Peyer's patch (tissue), 4 donors: ENCODE measurements at places on chromosomes 1 and 21. TPM values are rescaled to one million over a fixed set of nuclear protein-coding genes. Genes with fewer than 3 reads are reported as not detected.

- no peak overlapping the region for H3K4me3 ChIP-seq
- no peaks in the 10 kb centered on the region for H3K36me3 ChIP-seq
- DNase-seq = no peak
Measured at GRCh38 chr1:209534496-209535250, 48.8 kb upstream of the CAMK1G start.

DNA sequence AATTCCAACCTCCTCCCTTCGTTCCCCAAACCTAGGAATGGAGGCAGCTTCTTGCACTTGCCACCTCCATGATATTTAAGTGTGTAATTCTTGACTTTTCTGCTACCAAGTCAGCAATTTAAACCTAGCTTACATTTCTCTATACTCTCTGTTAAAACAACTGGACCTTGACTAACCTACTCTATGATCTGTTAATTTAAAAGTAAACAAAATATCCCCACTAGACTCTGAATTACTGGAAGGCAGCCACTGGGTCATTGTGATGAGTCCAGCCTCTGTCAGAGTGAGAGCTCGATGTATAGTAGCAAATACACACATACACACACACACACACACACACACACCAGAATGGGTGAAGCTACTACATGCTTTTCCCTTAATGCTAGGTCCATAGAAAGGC lies 40.0 kb upstream of the DHCR24 start:
- DNase-seq = no peak
- H3K4me1 ChIP-seq = no peaks in the 10 kb centered on the region
- H3K27ac ChIP-seq = no peak overlapping the region

- no peak for DNase-seq
- H3K27ac ChIP-seq = no peak overlapping the region
- H3K36me3 ChIP-seq = no peaks in the 10 kb centered on the region
- H3K4me3 ChIP-seq = no peak overlapping the region
- H3K4me1 ChIP-seq = no peaks in the 10 kb centered on the region
Measured at GRCh38 chr21:36567216-36567885, 87.4 kb upstream of the CLDN14 start.

DNA sequence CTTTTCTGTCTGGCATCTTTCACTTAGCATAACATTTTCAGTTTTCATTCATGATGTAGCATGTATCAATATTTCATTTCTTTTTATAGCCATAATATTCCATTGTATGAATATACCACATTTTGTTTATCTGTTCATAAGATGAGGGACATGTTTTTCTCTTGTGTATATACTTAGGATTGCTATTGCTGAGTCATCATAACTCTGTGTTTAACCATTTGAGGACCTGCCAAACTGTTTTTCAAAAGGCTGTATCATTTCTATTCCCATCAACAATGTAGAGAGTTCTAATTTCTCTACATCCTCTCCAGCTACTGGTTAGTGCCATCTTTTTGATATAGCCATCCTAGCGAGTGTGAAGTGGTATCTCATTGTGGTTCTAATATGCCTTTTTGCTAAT lies 26.2 kb downstream of the MPZL1 start:
- no peak overlapping the region for H3K27ac ChIP-seq
- no peaks in the 10 kb centered on the region for H3K27me3 ChIP-seq
- no peak for DNase-seq
- H3K4me3 ChIP-seq = no peak overlapping the region

DNA sequence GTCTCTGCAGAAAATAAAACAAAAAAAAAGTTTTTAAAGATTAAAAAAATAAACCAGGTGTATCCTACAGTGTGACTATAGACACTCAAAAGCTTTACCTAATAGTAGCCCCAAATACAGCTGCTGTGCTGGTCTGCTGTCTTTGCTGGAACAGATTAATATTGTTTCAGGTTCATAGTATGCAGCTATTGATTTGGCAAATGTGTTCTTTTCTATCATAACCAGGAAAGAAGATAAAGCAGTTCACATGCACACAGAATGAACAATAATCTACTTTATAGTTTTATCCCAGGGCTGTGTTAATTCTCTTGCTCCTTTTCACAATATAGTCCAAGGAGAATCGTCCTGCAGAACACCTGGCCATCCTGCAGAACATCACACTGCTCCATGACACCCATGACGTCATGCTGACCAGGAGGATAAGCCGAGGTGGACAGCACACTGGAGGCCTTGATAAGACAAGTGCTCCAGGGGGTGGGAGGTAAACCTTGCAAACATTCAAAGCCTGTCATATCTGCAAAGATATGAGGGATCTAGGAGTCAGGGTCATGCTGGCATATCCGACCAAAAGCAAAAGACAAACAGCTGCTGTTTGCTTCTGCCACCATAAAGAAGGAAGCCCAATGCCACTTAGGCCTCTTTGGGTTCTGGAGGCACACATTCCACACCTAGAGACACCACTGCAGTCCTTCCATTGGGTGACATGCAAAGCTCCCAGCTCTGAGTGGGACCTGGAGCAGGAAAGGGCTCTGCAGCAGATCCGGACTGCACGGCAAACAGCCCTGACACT lies 86.1 kb upstream of the SLC2A1 start:
- no peaks in the 10 kb centered on the region for H3K27me3 ChIP-seq
- H3K4me1 ChIP-seq = no peaks in the 10 kb centered on the region
- H3K4me3 ChIP-seq = no peak overlapping the region
- no peak overlapping the region for H3K27ac ChIP-seq

DNA sequence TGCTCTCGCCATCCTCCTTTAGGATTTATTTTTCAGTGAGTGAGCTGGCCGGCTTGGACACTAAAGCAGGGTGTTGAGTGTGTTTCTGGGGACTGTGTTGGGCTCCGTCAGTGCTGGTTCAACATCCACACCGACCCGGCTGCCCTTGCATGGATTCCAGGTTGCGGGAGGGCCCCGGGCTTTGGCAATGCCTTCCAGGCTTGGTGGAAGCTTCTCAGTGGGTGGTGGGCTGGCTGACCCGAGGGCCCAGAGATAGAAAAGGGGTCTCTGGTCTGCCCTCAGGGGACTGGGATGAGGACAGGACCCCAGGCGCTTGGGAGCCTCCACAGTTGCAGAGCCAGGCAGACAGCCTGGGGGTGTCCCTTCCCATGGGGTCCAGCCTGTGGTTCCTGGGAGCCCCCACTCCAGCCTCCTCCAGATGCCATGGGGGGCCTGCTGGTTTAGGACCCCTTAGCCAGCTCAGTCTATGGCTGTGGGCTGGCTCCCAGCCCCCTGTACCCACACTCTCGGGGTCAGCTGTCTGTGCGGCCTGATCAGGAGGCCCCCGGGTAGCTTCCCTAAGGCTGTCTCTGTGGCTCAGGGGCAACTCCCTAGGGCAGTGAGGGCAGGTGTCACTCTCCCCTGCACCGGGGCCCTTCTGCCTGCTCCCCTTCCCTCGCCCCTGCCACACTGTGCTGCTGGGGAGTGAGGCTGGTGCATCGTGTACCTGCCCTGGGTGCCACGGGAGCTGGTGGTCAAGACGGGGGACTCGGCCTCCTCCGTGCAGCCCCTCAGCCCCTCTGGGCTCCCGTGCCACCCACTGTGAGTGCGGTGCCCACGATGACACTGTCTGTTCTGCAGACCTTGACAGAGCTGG lies 16.5 kb downstream of the PDXK start:
- DNase-seq = no peak
- no peaks in the 10 kb centered on the region for H3K27me3 ChIP-seq
- H3K4me1 ChIP-seq = no peaks in the 10 kb centered on the region
- H3K4me3 ChIP-seq = no peak overlapping the region
- no peak overlapping the region for H3K27ac ChIP-seq

- peaks cover 6% of the 10 kb centered on the region for H3K36me3 ChIP-seq
- H3K27me3 ChIP-seq = no peaks in the 10 kb centered on the region
- DNase-seq = no peak
- H3K4me1 ChIP-seq = no peaks in the 10 kb centered on the region
- H3K27ac ChIP-seq = no peak overlapping the region
Measured at GRCh38 chr1:6331543-6332273, 61.9 kb downstream of the ACOT7 start.

- no peaks in the 10 kb centered on the region for H3K4me1 ChIP-seq
- DNase-seq = no peak
- H3K27ac ChIP-seq = no peak overlapping the region
- H3K27me3 ChIP-seq = no peaks in the 10 kb centered on the region
- H3K36me3 ChIP-seq = no peaks in the 10 kb centered on the region
Measured at GRCh38 chr1:207839083-207839413, 71.9 kb downstream of the CD34 start.

DNA sequence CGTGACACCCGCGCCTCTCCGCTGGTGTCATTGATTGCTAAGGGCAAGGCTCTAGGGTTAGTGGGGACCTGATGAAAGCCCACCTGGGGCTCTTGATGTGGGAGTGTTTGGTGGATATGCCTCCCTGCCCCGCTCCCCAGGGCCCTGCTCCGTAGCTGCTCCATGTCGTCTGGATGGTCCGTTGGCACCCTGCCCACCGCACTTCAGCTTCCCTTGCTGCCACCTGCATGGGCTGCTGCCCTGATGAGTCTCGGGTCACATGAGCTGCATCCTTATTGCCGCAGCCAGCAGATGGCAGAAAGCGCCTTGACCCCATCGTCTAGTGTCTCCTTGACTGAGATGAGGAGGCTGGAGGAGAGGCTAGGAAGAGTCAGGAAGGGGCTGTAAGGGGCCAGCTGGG lies 439.4 kb downstream of the CAMTA1 start:
- no peaks in the 10 kb centered on the region for H3K27me3 ChIP-seq
- no peak for DNase-seq
- H3K27ac ChIP-seq = no peak overlapping the region
- H3K36me3 ChIP-seq = no peaks in the 10 kb centered on the region
- H3K4me1 ChIP-seq = no peaks in the 10 kb centered on the region

DNA sequence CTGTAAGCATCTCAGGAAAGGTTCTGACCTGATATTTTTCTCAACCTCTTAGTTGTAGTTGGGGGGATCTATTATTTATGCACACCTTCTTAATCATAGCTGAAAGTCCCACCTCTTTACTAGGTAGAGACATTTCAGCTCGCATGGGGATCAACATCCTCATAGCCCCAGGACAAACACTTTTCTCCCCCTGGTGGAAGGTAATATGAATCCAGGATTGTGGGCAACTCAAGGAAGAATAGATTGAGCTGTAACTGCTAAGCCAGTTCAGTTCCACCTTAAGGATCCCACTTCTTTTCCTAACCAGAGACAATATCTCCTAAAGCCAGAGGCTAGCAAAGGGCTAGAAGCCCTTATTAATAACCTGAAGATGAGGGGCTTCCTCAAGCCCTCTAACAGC lies 25.4 kb upstream of the SMYD3 start:
- DNase-seq = no peak
- H3K4me1 ChIP-seq = no peaks in the 10 kb centered on the region
- no peaks in the 10 kb centered on the region for H3K27me3 ChIP-seq
- no peak overlapping the region for H3K4me3 ChIP-seq
- no peak overlapping the region for H3K27ac ChIP-seq
- H3K36me3 ChIP-seq = no peaks in the 10 kb centered on the region

DNA sequence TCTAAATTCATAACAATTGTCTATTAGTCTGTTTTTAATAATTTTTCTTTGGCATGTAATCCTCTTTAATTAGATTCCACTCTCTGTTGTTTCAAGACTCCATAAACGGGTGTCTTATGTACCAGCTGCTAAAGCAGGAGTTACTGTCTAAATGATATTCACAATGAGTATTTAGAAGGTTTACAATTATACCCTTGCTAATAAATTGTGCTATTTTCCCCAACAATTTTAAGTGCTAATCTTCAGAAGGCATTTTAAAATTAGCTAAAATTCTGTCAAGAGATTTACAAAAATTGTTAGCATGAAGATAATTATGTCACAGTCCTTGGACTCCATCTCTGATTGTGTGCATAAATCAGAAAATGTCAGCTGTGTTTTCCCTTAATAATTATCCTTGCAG lies 83.7 kb downstream of the DPYD start:
- H3K36me3 ChIP-seq = no peaks in the 10 kb centered on the region
- DNase-seq = no peak
- H3K27me3 ChIP-seq = no peaks in the 10 kb centered on the region
- no peak overlapping the region for H3K4me3 ChIP-seq
- H3K27ac ChIP-seq = no peak overlapping the region

GRCh38 chr1:87805666-87806378 lies 477.1 kb downstream of the LMO4 start:
- no peak overlapping the region for H3K27ac ChIP-seq
- no peak overlapping the region for H3K4me3 ChIP-seq
- H3K36me3 ChIP-seq = no peaks in the 10 kb centered on the region

DNA sequence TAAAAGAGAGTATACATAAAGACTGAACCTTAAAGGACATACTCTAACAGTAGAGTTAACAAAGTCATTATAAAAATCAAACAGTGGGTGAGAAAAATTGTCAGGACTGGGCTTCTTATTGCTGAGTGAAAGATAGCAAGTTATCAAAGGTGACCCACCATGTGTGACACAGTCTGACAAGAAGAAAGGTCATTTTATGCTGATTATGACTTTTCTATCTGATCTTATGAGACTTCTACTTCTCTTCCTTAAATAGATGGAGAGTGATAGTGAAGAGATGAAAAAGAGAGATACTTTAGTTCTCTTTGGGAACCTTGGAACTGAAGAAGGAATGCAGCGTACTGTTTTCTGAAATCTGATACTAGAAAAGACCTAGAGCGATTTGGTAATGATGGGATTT lies 2157.1 kb downstream of the NCAM2 start:
- no peaks in the 10 kb centered on the region for H3K27me3 ChIP-seq
- no peak for DNase-seq
- H3K27ac ChIP-seq = no peak overlapping the region
- H3K36me3 ChIP-seq = no peaks in the 10 kb centered on the region

DNA sequence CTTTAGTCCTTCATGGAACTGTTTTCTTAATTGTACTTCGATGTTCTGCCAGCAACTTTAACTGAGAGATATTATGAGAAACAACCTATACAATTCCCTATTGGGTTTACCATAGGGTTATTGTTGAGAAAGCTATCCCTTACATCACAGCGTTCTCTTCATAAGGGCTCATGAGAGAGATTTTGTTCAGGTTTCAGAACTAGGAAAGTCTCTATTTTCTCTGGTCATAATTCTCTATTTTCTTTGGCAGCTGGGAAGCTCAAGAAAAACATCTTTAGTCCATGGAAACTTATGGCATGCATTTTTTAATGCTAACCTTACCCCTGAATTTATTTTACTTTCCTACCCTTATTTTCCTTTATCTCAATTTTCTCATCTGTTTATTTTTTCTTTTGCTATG lies 38.2 kb downstream of the NMNAT2 start:
- no peaks in the 10 kb centered on the region for H3K36me3 ChIP-seq
- H3K4me3 ChIP-seq = no peak overlapping the region
- no peak overlapping the region for H3K27ac ChIP-seq
- DNase-seq = no peak

GRCh38 chr1:89943846-89944781 lies 50.8 kb upstream of the ZNF326 start:
- H3K4me1 ChIP-seq = no peaks in the 10 kb centered on the region
- no peaks in the 10 kb centered on the region for H3K27me3 ChIP-seq
- DNase-seq = no peak
- no peak overlapping the region for H3K4me3 ChIP-seq

GRCh38 chr1:86527306-86527705 lies 19.6 kb upstream of the CLCA4 start:
- no peaks in the 10 kb centered on the region for H3K27me3 ChIP-seq
- no peak for DNase-seq
- no peaks in the 10 kb centered on the region for H3K36me3 ChIP-seq
- H3K4me3 ChIP-seq = no peak overlapping the region
- H3K27ac ChIP-seq = peak overlapping the region; percentile 32

Gene BATF3
- total RNA-seq = 4.7 TPM

Gene OR2T1
- not detected for total RNA-seq

Gene IFNLR1
- 37.3 TPM for total RNA-seq

Gene COL8A2
- total RNA-seq = 1.1 TPM

Gene KRTAP22-2
- not detected for total RNA-seq

Gene ORC1
- 1.5 TPM for total RNA-seq

Gene MSH4
- 0.54 TPM for total RNA-seq

Gene TSACC
- not detected for total RNA-seq

Gene SYNC
- 8.9 TPM for total RNA-seq

Gene ATP1A2
- 7.1 TPM for total RNA-seq
